ENCODE measurements at places on chromosomes 3 and 15. TPM values are rescaled to one million over a fixed set of nuclear protein-coding genes. Genes with fewer than 3 reads are reported as not detected.

- no peak for DNase-seq
These were observed 19.1 kb downstream of the RNF13 start for GRCh38 chr3:149832086-149832485.

- DNase-seq = no peak
These were observed 147.8 kb upstream of the MCTP2 start for GRCh38 chr15:94083467-94084052.

GRCh38 chr3:66317750-66318376 lies 97.1 kb downstream of the SLC25A26 start:
- no peak for DNase-seq

DNA sequence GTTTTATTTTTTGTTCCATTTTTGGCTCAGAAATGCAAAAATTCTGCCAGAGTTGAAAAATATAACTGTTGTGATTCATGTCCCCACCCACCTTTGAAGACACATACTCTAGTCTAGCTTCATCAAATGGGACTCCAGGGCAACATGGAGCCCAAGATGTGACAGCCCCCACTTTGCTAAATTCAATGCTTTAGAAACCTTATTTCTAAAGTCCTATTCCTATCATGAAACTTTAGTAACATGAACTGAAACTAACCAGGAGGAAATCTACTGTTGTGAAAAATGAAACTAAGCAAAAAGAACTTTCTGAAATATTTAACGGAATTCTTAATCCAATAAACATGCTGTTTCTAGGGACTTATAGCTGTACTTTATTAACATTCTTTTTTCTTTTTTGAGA lies 20.3 kb downstream of the UBP1 start:
- DNase-seq = no peak

GRCh38 chr3:27185231-27185989 lies 183.8 kb downstream of the NEK10 start:
- DNase-seq = no peak

- no peak for DNase-seq
These were observed 4.6 kb upstream of the KCTD6 start for GRCh38 chr3:58487140-58487886.

DNA sequence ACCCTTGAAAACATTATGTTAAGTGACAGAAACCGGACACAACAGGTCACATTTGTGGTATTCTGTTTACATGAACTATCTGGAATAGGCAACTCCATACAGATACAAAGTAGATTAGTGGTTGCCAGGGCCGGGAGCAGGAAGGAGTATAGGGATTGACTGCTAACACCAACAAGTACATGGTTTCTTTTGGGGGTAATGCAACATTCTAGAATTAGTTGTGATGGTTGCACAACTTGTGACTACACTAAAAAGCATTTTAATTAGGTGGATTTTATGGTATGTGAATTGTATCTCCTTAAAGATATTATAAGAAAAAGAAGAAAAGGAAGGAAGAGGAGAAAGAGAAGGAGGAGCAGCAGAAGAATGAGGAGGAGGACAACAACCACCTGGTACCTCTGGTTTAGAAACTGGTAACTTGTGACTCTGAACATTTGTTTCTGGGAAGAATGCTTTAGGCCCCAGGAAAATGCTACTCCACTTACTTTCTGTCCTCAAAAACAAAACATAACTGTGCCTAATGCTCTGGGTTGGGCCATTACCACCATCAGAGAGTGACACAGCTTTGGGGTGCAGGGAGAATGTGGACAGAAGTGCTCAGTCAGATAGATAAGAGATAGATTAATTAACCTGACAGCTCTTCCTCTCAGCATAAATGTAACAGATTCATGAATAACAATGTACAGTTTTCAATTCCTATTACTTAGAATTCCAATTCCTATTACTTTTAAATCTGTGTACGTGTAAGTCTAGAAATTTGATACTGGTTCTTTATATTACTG lies 20.3 kb downstream of the SETMAR start:
- no peak for DNase-seq

DNA sequence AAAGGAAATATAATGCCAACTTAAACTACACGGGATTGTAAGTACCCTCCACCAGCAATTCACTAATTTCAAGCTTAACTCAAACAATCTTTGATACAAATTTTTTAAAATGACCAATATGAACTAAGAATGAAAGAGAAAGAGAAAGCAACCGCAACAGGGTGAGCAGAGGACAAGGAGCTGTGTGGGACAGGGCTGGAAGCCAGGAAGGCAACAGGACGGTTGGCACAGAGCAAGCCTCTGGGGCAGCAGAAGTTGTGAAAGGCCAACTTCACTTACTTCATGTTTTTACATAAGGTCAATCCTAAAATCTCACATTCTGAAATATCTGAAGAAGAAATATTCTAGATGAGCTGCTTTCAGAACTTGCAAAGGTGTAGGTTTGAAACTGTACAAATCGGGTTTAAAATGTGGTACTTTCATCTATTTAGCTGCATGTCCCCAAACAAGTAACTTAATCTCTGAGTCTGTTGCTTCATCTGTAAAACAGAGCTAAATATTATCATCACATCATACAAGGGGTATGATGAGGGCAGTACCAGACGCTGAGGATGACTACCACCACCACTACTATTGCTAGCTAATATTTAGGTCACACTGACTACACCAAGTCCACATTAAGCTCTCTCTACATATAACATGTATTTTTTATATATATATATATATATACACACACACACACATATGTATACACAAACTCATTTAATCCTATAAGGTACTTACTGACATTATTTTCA lies 101.7 kb downstream of the IGSF11 start:
- no peak for DNase-seq

DNA sequence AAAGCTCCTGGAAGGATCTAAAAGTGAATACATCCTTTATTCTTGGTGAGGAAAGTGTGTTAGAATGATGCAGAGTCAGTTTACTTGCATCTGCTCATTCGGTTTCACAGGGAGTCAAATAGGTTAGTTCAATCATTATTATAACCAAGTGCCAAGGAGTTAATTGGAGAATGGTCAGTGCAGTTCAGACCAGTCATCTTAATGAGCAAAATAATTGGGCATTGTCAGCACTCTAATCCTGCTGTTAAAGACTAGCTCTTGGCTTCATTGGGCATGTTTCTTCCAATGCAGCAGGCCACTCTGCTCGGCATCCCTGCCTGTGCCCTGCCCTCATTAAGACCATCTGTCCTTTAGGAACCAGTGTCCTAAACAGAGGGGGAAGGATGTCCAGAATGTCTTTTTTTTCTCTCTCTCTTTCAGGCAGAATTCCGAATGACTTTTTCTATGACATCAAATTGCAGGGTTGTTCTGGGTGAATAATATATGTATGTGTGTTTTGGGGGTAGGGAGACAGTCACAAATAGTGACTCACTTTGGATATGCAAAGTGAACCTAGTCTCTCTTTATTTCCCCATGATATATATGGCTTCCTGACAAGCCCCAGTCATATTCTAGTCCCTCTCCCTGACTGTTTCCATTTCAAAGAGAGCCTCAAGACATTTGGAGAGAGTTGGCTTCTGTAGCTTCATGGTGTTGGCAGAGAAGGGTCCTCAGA lies 205.4 kb upstream of the TRIM42 start:
- no peak for DNase-seq

- DNase-seq = no peak
These were observed 188.1 kb downstream of the MINAR1 start for GRCh38 chr15:79620112-79620857.

DNA sequence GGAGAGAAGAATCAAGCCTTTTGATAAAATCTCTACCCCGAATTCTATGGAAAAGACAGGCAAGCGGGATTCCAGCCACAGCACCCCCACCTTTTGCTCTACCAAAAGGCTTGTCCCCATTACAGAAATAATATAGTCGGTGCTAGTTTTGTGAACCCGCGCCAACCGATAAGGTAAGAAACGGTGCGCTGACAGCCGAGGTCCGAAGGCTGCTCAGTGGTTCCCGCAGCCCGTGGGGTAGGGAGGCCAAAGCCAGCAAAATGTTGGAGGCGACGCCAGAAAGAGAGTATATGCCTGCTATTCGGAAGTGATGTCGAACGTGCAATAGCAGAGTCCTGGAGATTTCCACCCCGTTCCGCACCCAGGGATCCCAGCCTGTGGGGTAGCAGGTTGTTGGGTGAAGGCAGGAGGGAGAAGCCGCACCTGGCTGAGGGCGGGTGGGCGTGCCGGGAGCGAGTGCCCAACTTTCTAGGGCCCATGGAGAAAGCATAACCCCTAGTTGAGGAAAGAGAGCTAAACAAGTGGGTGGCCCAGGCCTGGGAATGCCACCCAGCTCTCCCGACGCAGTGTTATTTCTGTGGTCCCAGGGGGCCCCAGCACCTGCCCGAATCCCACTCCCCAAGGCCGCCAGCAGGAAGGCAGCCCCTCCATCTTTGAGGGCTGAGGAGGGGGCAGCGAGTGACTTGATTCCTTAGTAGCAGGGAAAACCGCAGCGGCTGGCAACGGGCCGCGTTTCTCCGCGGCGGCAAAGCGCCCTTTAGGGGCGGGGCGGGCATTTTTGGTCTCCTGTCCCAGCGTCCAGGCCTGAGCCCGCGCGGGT lies 7.9 kb upstream of the SOX2 start:
- DNase-seq = no peak

DNA sequence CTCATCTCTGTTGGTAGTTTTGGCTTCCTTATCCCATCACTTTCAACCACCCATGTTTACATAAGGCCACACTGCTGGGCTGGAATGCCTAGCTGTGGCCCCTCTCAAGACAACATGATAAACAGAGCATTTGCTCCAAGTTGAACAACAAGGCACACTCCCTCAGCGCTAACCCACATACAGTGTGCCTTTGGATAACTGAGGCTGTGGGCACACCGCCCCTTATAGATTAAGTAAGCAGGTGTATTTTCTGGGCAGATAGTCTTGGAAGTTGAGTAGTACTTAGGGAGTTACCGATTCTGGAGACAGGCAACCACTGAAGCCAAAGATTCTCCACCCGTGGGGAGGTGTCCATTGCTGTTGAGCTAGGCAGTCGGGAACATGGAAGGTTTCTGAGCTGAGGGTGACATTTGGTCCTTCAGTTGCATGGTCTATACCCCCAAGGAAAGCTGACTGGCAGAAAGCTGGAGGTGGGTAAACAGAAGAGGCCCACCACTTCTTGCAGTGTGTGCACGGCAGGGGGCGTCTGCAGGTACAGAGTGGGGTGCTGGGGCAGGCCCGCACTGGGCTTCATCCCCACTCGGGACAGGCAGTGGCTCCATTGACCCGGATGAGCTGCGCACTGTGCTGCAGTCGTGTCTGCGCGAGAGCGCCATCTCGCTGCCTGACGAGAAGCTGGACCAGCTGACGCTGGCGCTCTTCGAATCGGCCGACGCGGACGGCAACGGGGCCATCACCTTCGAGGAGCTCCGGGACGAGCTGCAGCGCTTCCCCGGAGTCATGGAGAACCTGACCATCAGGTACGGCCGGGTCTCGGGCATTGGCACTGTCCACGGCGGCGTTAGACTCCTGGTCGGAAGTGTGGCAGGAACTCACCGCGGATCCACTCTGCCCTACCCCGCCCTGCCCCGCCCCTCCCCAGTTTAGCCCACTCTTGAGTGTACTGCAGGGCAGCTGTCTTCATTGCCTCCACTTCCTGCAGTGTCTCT lies 16.8 kb downstream of the NOX5 start:
- peak; percentile 39 for DNase-seq

DNA sequence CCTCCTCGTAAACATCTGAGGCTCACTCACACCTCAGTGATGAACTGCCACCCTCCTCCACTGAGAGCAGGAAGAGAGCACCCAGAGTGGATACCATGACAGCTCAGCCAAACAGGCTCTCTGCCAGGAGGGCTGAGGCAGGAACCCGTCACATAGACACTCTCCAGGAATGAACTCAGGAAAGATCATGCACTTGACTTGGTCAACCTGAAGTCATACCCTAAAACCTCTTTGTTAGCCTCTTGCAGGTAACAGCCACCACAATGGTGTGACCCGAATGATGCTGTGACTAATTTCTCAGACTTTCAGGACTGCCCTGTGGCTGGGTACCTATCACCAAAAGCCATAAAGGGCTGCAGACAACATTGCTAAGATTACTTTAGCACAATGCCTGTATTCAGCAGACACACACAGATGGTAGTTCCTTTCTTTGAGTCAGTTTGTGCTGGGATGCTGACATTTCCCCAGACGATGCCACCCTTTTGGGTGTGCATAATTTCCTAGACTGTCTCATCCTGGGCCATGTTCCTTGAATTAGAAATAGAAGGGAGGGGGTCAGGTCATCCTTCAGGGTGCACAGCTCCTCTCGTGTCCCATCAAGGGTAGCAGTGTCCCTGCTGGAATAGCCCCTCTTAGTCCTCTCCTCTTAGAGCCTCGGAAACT lies 30.3 kb downstream of the CX3CR1 start:
- peak; percentile 13 for DNase-seq

DNA sequence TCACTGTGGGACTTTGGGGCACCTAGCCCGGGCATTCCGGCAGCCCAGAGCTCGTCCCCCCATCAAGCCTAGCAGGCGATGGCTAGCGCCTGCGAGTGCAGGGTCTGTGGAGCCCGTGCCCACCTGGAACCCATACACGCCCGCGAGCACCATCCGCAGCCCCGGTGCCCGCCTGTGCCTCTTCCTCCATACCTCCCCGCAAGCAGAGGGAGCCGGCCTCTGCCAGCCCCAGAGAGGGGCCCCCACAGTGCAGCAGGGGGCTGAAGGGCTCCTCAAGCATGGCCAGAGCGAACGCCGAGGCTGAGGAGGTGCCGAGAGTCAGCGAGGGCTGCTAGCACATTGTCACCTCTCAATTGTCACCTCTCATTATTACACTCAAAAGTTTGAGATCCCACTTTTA lies 167.8 kb upstream of the EPHA6 start:
- no peak for DNase-seq

GRCh38 chr15:65982627-65983322 lies 113.5 kb downstream of the RAB11A start:
- no peak for DNase-seq

GRCh38 chr15:58332676-58333400 lies 99.0 kb upstream of the LIPC start:
- no peak for DNase-seq

The PHLDB2 gene
- total RNA-seq = 4.1 TPM

The SHISA5 gene
- total RNA-seq = 201 TPM

The TTBK2 gene
- 10.1 TPM for total RNA-seq

The LRRC31 gene
- total RNA-seq = not detected

The OSTN gene
- not detected for total RNA-seq

The FBXL22 gene
- 0.66 TPM for total RNA-seq

The GOLGA8A gene
- 207 TPM for total RNA-seq

The HCLS1 gene
- 280 TPM for total RNA-seq

The AP3S2 gene
- 24.7 TPM for total RNA-seq

The HRG gene
- not detected for total RNA-seq

The GREM1 gene
- not detected for total RNA-seq

The CTSH gene
- total RNA-seq = 35.3 TPM

The TMEM42 gene
- 8.4 TPM for total RNA-seq

The FANCD2OS gene
- total RNA-seq = not detected

All from activated CD8-positive, alpha-beta T cell treated with anti-CD3 and anti-CD28 coated beads, Interleukin-2, amount 10 ng/mL, durations not matched to agents 7 days and 5 days (primary cell).